Stimulated activated effector memory CD8-positive, alpha-beta T cell treated with anti-CD3 and anti-CD28 coated beads, Interleukin-12 subunit alpha, Interleukin-12 subunit beta, amount 100 ng/mL, for 72 hours (primary cell): ENCODE measurements at places on chromosomes 16 and 17.
A peak's percentile ranks its signal among the peaks of the same experiment; 100 is the strongest.

DNA sequence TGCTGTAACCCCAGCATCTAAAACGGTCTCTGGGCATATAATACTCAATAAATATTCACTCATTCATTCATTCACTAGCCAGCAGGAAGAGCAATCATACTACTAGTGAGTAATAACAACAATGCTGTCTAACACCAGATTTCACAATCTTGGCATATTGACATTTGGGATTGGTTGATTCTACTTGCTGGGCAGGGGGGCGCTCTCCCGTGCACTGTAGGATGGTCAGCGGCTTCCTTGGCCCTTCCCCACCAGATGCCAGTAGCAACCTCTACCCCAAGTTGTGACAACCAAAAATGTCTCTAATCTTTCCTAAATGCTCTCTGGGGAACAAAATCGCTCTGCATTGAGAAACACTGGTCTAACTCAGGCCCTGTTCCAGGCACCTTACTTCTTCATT is 20.7 kb downstream of the WFDC1 start:
- DNase-seq: no peak

DNA sequence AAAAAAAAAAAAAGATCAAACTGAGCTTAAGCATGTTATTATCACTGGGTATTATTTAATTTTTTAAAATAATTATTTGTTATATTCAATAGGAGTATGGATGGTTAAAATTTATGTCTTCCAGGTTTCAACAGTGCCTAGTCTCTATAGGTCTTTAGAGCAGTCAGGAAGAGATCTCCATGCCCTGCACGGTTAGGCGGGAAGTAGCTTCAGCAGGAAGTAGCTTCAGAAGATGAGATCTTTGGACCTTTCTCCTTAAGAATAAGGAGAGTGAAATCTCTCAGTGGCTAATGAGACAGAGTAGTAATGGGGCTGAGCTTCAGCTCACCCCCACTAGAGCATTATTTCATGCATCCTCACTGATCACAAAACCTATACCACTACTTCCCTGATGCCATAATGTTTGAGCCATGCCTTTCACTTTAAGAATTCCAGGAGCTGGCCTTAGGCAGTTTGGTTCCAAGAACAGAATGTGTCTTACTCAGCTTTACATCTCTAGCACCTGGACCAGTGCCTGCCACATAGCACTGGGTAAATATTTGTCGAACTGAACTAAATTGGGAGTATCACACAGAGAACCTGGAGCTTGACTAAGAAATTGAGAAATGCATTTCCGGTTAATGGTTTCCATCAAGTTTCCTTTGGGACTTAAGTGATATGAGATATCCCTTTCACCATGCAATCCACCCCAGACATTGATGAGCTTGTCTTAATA is 43.5 kb downstream of the SCPEP1 start:
- DNase-seq: no peak

DNA sequence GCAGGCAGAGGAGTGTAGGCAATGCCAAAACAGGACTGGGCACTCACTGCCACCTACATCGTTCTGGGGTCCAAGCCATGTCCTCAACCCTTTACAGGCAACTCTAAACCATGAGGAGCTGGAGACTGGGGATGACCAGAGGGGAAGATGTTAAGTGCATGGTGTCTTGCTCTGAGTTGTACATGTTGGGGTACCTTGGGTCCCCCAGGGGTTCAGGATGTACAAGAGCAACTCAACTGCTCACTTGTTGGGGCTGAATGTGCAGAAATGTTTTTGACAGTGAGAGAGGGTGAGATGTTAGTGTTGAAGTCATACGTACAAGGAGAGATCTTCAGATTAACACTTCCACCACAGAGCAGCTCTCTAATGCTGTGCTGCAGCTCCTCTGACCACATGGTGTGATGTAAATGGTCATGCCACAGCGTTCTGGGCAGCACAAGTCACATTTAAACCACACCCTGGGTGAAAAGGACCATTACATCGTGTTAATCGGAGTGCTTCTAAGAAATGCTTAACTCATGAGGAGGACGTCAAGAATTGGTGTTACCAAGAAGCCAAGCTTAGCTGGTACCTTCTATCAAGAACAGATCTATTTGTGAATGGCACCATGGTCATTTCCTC is 2.4 kb downstream of the CCL18 start:
- DNase-seq: peak; percentile 47

GRCh38 chr16:51200793-51201192 is 49.7 kb upstream of the SALL1 start:
- DNase-seq: no peak

GRCh38 chr16:85072076-85072860 is 40.0 kb downstream of the CIBAR2 start:
- DNase-seq: no peak

DNA sequence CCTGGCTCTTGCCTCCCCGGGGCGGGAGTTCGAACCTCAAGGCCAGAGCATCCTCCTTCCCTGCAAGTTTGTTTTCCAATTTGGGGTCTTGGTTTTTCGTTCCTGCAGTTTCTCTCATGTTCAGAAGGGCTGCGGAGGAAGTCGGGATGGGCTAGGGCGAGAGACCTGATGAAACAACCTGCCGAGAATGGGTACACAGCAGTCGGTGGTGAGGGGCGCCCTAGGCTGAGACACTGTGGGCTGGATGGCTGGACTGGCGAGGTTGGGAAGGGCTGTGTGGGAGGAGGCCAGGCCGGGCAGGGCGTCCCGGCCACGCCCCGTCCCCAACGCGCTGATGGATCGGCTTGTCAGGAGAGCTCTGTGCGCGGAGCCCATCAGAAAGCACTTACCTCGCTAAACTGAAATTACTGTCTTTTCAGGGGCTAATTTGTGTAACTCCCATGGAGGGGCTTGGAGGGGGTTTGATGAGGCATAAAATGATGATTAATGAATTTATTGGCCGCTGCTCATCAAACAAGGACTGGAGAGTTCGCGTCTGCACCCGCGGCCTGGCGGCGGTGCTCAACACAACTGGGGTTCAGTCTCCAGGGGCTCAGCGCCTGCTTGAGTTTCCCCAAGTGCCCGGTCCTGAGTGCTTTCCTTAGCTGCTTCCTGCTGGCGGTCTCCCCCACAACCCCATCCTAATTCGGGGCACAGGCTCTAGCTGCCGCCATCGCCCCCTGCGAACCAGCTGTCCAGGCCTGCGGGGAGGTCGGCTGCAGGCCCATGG is 9.0 kb downstream of the IRX5 start:
- DNase-seq: peak; percentile 41

DNA sequence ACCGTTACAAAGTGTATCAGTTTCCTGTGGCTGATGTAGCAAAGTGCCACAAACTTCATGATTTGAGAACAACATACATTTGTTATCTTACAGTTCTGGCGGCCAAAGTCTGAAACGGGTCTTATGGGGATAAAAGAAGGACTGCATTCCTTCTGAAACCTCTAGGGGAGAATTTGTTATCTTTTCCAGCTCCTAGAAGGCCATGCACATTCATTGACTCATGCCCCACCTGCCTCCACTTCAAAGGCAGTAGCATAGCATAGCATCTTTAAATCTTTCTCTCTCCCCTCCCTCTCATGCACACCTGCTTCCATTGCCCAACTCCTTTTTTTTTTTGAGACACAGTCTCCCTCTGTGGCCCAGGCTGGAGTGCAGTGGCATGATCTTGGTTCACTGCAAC is 190.7 kb upstream of the DYNLRB2 start:
- DNase-seq: no peak

DNA sequence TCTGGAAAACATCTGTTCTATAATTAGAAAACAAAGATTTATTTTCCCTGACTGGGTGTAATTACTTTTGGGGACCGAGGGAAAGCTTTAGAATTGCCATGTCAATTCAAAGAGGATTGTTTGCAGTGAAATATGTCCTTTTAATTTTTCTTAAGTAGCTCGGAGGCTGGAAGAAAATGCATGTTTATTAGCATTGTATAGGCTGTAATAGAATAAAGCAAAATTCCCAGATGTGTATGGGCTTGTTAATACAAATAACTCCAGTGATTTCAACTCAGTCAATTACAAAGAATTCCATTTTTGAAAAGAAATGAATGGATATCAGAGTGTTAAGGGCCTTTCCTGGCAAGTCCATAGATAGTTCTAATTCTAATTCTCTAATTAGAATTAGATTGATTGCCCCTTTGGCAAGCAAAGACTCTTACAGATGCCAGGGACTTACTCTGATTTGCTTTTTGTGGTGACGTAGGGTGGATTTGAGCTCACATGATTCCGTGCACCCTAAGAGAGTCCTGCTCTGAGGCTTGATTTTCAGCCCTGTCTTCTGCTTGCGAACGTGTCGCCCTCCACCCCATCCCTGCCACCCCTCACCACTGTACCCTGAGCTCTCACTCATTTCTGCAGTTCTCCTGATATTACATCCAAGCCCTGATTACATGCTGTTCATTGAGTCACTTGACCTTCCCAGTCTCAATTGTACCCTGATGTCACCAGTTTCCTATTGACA is 70.0 kb upstream of the FAM20A start:
- no peak for DNase-seq

- no peak for DNase-seq
Measured at GRCh38 chr16:15674571-15674970, 24.5 kb downstream of the NDE1 start.

GRCh38 chr16:49089039-49089438 is 192.6 kb downstream of the CBLN1 start:
- DNase-seq: no peak

DNA sequence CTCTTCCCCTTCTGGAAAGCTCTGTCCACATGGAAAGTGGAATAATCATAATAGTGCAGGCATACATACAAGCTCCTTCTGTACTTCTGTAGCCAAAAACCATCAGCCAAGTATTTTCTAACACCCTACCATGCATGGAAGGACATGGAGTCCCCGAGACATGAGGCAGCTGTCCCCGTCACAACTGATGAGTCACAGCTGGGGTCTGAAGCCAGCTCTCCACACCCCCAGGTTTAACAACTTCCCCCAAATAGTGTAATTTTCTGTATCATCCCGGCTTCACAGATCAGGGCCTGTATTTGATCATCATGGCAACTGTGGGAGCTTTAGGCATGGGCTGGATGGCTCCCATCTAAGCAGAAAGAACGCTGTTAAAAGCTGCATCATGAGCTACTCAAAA is 16.6 kb downstream of the C16orf96 start:
- no peak for DNase-seq

- DNase-seq: no peak
Measured at GRCh38 chr16:2884041-2884451, 1.0 kb downstream of the FLYWCH2 start.

- no peak for DNase-seq
Measured at GRCh38 chr16:48125888-48126287, 29.9 kb downstream of the ABCC12 start.

- no peak for DNase-seq
Measured at GRCh38 chr17:79295307-79295706, 220.7 kb downstream of the ENGASE start.

- no peak for DNase-seq
Measured at GRCh38 chr16:78743556-78743955, 644.1 kb downstream of the WWOX start.

DNA sequence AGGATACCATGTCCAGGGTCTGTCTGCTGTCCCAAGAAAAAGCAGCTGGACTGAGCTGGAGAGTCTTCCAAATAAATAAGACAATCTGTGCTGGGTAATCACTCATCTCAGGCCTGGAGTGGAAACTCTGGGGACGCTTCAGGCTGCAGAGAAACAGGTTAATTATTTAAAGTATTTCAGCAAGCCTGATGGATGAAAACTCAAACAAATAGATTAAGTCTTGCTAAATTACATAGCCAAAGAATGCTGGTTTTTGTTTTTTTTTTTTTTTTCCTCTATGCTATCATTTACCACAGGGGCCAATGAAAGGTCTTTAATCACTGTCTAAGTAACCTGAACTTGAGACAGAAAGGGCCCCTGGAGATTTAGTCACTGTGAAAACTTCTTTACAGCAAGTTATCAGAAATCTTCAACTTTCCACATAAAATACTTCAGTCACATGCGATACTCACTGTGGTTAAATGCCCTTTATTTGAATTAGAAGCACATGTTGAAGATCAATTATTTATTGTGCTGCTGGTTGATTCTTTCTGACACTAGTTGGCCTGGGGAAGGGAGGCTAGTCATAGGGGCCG is 31.0 kb upstream of the KCNJ2 start:
- no peak for DNase-seq

DNA sequence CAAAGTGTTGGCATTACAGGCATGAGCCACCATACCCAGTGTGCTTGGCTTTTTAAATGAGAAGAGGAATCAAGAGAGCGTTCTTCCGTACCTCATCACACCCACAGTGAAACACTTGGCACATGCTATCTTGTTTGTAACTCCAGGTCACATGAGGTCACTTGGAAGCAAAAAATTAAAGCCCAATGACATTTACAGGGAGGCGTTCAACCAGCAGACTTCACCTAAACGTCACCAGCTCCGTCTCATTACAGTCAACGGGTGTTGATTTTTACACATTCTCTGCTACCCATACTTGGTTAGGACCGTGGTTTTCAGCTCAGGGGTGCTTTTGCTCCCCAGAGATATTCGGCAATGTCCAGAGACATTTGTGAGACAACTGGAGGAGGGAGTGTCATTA is 127.0 kb downstream of the XYLT1 start:
- no peak for DNase-seq

GRCh38 chr16:47323241-47323640 is 137.6 kb downstream of the ITFG1 start:
- no peak for DNase-seq

DNA sequence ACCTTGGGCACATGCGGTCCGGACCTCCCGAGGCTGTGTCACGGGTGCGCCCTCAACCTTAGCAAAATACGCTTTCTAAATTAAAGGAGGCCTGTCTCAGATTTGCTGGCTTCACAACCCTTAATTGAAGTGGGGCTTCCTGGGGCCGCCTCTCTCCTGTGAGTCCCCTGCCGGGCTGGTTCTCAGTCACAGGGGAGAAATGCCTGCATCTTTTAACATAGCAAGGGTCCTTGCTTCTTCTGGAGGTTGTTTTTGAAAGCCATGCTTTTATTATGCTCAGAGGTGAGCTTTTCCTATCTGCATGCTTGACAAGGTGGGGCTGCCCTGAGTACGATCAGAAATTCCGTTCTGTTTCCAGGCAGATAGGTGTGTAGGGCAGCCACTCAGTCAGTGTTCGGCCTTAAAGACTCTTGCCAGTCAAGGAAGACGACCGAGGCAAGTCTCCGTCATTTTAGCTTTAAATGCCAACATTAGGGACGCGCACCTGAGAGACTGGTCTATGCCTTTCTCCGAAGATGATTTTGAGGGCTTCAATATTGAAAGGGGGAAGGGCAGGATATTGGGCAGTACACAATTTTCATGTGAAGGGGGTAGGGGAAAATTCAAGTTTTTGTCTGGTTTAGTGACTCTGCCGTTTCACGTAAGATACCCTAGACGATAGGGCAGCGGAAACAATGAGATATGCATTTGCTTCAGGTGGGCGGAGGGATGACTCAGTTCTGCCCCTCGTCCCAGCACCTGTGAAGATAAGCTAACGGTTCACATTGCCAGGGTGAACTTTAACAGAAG is 5.5 kb upstream of the SLC7A5 start:
- peak; percentile 72 for DNase-seq
